Left ventricle myocardium superior (tissue), 1 donor: ENCODE measurements at places on chromosomes 12 and 14. TPM values are rescaled to one million over a fixed set of nuclear protein-coding genes. Genes with fewer than 3 reads are reported as not detected.

DNA sequence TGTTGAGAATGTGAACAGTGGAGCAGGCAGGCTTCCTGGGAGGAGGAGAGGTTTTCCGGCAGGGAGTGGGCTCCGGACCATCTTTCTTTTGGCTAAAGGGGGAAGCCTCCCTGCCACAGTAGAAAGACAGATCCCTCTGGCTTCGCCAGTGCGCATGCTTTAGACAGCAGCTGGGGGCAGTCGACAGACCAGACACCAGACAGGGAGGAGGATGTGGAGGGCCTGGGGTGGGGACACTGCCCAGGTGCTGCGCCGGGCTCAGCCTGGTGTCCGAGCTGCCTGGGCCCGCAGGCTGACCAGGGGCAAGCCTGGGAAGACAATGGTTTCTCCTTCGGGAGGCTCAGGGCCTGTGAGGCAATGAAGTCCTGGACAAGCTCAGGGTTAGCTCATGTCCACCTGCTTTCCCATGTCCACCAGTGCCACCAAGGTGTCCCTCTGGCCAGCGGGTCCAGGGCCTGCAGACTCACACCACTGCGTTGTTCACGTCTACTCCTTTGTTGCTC lies 67.3 kb downstream of the PRIMA1 start:
- DNase-seq = no peak

SPIC gene
- not detected for total RNA-seq

CRIP1 gene
- total RNA-seq = 59.4 TPM

KLHDC1 gene
- total RNA-seq = 6.0 TPM

DNA sequence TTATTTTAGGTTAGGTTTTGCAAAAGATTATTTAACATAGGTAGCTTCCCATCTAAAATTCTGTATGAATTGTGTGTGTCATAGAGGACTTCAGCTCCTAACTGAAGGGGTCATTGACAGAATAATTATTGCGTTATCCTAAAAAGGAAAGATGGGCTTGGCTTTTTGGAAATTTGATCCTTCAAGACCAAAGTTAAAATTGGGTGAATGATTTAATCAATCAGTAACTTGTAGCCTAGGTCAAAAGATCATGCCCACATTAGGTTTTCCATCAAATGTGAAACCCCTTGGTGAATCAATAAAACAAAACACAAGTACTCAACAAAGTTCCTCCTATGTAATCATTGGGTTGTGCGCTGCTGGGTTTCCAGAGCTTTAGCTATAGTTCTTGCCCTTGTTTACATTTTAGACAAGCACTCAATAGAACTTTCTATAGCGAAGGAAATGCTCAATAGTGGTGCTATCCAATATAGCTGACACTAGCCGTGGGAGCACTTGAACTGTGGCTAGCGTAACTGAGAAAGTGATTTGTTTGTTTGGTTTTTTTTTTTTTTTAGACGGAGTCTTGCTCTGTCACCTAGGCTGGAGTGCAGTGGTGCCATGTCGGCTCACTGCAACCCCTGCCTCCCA lies 37.6 kb upstream of the ARHGAP5 start:
- no peak for DNase-seq

TGFB3 gene
- 22.8 TPM for total RNA-seq

ANAPC5 gene
- 59.2 TPM for total RNA-seq

GRCh38 chr12:6434205-6435140 lies 10.3 kb upstream of the CD27 start:
- no peak for DNase-seq

OR6J1 gene
- not detected for total RNA-seq

DNA sequence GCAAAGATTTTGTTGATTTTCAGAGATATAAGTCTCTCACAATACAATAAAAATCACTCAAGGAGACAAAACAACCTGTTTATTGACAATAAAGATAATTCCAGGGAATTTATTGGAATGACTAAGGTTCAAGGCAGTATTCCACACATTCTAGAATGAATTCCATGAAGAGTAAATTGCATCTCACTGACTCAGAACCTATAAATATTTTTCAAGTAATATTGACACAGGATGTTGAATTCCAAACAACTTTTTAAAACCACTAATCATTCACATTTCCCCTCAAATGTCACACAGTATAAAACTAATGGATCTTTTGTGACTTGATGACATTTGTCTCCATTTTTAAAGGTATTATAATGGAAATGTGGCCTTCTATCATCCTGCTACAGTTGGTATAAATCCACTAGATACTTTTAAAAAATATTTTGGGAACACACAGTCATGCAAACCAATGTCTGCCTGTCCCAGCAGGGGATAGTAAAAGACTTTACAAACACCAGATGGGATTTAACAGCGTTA lies 42.1 kb upstream of the LGR5 start:
- no peak for DNase-seq

EFS gene
- total RNA-seq = 3.3 TPM

GRCh38 chr14:35576856-35577255 lies 42.9 kb downstream of the INSM2 start:
- no peak for DNase-seq

FZD10 gene
- 0.07 TPM for total RNA-seq

KLRC2 gene
- total RNA-seq = not detected

DNA sequence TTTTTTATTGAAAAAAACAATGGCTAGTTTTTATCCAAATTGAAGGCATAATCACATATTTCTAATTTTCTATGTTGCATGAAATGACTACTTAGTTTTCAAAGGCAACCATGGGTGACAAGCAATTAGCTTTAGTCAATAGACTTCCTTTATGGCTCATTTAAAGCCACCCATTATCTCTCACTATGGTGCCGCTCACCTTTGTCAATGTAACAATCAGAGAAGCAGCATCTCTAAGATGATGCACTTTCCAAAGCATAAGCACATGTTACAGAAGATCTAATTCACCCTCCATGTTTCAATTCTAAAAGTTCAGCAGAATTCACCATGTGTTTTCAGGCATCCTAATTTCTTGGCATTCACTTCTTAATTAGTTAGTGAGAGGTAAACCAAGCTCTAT lies 166.6 kb upstream of the RPL10L start:
- no peak for DNase-seq

DNA sequence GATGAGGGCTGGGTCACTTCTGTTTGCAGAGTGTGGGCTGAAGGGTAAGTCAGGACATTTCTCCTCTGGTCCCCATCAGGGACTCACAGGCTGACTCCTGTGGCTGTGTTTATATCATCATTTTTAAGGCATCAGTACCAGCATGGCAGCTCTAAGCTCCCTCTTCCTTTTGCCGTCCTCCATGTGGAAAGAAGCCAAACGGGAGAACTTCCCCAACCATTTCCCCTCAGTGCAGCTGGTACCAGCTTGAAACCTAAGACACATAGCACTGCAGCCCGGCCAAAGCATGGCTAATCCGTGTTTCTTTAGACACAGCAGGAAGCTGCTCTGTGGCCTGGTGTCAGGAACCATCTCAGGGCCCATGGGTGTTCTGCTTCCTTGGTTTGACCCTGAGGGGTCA lies 31.9 kb upstream of the ATP2A2 start:
- peak; percentile 43 for DNase-seq

- no peak for DNase-seq
Measured at GRCh38 chr12:54042970-54043853, 10.4 kb downstream of the HOXC5 start.

SCNN1A gene
- total RNA-seq = 1.7 TPM

GRCh38 chr14:64692986-64693809 lies 11.0 kb upstream of the PLEKHG3 start:
- no peak for DNase-seq

GRCh38 chr12:78120866-78121560 lies 290.3 kb downstream of the NAV3 start:
- DNase-seq = no peak

DNA sequence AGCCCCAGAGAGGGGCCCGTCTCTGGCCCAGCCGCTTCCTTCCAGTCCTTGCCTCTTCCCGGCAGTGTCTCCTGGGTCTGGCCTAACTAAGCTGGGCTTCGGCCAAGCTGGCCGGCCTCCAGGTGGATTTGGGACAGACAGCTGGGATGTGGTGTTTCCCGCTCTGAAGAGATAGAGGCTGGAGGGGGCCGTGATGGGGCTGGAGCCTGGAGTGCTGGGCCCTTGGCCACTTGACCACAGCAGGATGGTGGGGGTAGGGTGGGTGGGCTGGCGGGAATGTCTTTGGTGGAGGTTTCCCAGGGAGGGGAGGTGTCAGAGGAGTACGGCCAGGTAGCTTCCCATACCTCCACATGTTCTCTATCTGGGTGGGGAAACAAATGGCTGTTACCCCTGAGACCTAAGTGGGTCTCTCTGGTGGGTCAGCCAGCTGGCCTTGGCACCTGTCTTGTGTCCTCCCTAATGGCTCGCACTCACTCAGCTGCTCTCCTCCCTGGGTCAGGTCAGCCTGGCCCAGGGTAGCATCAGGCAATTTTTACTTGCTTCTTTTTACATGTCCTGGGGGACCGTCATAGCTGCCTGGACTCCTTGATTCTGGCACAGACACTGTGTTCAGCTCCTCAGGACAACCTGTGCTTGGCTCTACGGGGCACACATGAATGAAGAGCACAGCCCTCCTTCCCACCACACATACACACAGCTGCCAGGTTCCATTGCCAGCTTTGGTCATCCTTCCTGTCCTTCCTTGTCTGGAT lies 19.8 kb upstream of the PGF start:
- peak; percentile 97 for DNase-seq

GRCh38 chr14:76772300-76773187 lies 11.3 kb downstream of the VASH1 start:
- DNase-seq = peak; percentile 61

- DNase-seq = no peak
Measured at GRCh38 chr14:99426265-99426664, 54.4 kb downstream of the SETD3 start.
